Activated naive CD4-positive, alpha-beta T cell treated with Interleukin-2 at 50 U/mL for 16 hours (primary cell): ENCODE measurements at places on chromosomes 7 and 10.

DNA sequence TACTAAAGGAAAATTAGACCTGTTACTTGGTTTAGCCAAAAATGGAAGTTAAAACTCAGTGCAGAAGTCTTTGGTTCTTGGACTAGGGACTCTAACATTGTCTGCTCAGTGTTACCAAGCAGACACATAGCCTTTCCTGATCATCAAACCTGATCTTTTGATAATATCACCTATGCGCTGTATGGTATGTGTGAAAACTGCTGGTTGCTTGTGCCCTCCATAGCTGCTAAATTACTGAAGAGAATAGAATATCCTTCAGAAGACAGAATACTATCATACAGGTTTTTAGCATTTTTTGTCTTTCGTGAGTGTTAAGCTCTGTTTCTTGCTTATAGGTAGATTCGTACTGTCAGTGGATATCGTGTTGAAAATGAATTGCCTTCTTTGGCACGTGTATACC lies 68.7 kb downstream of the ST7 start:
- DNase-seq, result no peak

GRCh38 chr10:11869743-11870460 lies 46.7 kb downstream of the PROSER2 start:
- DNase-seq, result no peak

- DNase-seq, result no peak
Measured at GRCh38 chr7:3649678-3650440, 348.8 kb downstream of the SDK1 start.

GRCh38 chr7:85306115-85306514 lies 119.3 kb upstream of the SEMA3D start:
- DNase-seq, result no peak

- DNase-seq, result no peak
Measured at GRCh38 chr7:107104801-107105200, 60.3 kb downstream of the PRKAR2B start.

GRCh38 chr7:1851721-1852516 lies 181.8 kb downstream of the ELFN1 start:
- no peak for DNase-seq

GRCh38 chr10:114575417-114576131 lies 82.5 kb downstream of the ABLIM1 start:
- DNase-seq, result no peak

- no peak for DNase-seq
Measured at GRCh38 chr7:132614428-132615318, 38.4 kb upstream of the PLXNA4 start.
